ENCODE measurements at places on chromosomes 5 and 9.
A peak's percentile ranks its signal among the peaks of the same experiment; 100 is the strongest.

DNA sequence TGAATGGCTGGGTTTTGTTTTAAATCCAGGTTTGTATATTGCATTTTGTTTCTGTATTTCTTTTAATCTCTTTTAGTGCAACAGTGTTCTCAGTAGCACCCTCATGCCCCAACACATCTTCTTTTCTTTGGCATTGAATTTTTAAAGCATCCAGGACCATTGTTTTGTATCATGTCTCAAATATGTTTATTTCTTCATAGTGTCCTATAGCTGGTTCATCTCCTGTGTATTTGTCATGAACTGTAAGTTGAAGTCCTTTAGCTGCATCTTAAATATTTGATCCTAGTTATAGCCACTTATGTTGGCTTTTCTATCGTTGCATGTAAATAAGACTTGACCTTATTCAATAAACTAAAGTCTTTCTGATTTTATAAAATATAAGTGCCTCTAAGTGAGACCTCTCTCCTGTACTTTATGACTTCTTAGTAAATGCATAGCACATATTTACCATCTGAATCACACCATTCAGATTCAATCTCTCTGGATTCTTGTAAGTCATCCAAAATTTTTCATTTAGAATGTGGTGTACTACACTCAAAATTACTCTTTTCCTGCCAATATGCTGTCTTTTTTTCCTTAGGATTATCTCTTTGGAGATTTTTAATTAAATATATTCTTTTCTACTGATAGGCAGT lies 21.0 kb upstream of the ERCC6L2 start:
- DNase-seq: peak; percentile 81

DNA sequence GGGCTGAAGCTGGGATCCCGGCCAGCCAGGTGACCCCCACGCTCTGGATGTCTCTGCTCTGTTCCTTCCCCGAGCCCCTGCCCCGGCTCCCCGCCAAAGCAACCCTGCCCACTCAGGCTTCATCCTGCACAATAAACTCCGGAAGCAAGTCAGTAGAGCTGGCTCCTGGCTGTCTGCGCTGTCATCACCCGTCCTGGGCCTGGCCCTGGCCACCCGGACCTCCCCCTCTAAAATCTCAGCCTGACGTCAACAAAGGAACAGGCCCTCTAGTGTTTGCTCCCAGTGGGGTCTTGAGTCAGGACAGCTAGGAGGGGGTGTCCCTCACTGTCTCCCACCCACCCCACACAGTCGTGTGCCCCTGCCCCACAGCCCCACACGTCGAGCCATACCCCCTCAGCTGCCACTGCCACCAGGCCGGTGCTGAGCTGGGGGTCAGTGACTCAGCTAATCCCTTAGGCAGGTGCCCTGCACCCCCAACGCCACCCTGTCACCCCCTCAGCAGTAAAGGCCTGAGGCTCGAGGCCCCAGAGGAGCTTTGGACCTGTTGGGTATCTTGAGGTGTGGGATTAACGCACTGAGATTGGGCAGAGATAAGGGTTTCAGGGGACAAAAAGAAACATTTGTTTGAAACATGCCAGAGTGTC lies 1.1 kb upstream of the LCNL1 start:
- no peak for DNase-seq

DNA sequence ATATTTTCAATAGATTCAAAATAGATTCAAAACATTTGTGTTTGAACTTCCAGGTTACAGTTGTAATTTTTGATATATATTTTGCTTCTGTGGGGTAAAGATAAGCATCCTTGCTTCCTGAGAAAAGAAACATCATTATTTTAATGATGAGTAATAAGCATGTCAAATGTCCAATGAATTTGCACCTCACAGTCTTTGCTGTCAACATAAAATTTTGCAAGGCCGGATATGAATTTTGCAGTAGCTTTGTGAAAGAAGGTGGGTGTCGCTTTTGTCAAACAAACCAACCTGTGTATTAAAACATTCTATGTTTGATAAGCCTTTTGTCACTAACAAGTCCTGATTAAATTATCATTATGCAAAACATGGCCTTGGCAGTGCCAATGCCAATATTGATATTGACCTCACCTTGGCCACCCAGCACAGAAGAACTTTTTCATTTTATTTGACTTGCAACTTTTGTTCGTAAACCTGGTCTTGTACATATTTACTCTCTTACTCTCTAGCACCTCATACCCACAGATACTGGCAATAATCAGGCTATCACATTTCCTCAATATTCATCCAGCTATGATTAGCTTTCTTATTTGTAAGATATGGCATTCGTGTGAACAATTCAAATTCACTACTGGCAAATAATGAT lies 645.0 kb upstream of the KLF4 start:
- no peak for DNase-seq

DNA sequence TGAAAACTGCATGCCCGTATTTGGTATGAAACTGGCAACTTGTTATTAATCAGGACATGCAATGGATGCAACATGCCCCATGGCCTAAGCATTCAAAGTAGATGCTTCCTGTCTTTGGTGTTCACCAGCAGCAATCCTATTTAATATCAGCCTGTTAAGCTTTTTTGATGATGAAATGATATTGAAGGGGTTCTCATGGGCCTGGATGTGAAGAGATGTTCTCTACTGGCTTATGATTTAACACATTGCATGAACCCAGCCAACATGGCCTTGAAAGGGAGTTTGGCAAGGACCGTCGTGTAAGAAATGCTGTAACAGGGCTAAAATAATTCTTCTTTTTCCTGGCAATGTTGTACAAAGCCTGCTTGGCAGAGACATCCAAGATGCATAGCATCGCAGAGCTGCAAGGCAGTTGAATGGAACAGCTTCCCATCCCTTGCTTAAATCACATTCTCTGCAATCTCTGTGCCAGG lies 111.2 kb downstream of the SMARCA2 start:
- DNase-seq: no peak

DNA sequence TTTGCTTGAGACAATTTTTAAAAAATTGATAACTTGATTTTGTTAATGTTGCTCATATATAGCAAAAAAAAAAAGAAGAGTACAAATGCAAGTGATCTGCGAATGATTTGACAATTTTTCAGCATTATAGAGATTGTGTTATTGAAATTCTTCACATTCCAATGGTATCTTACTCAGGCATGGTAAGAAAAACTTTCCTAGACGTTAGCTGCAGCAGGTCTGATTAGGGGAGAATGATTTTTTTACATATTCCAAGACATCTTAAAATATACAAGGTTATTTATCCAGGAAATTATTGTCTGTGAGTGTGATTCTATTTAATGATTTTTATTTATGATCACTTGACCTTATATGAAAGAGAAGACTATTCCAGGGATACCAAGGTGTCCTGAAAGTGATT lies 361.9 kb downstream of the MAT2B start:
- DNase-seq: peak; percentile 29

- peak; percentile 13 for DNase-seq
Observed at GRCh38 chr5:128535251-128535650, 2.8 kb downstream of the FBN2 start.

DNA sequence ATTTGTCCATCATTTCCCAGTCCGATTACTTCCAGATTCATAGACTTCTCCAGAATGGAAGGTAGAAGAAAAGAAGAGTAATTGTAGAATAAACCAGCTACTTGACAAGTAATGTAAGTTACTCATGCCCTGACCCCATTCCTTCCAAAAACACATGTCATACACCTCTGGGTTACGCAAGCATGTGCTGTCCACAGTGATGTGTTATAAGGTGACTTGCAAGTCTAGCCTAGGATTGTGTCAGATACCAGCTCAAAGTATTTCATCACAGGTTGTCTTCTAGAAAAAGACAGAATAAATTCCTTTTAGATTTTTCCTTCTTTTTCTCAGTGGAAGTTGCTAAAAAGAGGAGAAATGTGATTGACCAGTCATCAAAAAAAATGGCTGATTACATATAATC lies 8.0 kb upstream of the TLR4 start:
- DNase-seq: no peak

DNA sequence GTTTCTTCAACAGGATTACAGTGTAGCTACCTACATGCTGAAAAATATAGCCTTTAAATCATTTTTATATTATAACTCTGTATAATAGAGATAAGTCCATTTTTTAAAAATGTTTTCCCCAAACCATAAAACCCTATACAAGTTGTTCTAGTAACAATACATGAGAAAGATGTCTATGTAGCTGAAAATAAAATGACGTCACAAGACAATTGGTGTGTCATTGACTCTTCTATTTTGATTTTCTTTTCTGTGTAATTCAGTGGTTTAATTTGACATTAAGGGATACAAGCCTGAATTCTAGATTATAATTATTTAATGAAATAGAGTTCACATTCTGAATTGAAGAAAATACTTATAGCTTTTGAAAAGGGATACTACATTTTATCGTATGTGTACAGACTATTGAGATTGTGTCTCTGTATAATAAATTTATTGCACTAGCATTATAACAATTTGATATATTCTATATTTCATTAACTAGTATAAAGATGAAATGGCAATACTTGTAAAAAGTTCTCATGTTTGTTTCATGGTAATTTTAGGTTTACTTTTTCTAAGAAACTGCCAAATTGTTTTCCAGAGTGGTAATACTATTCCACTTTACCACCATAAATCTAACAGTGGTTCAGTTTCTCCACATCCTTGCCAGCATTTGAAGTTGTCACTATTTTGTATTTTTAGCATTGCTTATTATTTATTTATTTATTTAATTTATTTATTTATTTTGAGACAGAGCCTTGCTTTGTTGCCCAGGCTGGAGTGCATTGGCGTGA lies 18.7 kb downstream of the ANXA1 start:
- DNase-seq: no peak

GRCh38 chr5:135609981-135610380 lies 31.2 kb upstream of the CXCL14 start:
- no peak for DNase-seq

DNA sequence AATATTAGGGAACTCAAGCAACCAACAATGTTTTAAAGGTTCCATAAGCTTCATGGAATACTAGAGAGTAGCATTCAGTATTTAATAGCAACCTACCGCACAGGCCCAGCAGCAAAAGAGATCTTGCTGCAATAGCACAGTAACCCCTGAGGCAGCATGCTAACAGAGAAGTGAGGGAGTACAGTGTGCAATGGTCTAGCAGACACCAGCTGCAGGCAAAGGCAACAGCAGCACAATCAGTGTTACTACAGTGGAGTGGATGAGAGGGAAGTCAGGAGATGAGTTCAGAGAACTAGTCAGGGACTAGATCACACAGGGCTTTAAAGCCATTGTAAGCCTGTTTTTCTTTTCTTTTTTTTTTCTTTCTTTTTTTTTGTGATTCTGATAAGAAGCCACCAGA lies 2.8 kb downstream of the TICAM2 start:
- DNase-seq: peak; percentile 62

GRCh38 chr5:142184988-142185387 lies 76.4 kb downstream of the NDFIP1 start:
- DNase-seq: no peak

DNA sequence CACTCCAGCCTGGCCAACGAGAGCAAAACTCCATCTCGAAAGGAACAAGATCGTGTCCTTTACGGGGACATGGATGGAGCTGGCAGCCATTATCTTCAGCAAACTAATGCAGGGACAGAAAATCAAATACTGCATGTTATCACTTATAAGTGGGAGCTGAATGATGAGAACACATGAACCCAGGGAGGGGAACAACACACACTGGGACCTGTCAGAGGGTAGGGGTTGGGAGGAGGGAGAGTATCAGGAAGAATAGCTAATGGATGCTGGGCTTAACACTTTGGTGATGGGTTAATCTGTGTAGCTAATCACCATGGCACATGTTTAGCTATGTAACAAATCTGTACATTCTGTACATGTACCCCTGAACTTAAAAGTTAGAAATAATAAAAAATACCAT lies 40.9 kb downstream of the NMUR2 start:
- no peak for DNase-seq

DNA sequence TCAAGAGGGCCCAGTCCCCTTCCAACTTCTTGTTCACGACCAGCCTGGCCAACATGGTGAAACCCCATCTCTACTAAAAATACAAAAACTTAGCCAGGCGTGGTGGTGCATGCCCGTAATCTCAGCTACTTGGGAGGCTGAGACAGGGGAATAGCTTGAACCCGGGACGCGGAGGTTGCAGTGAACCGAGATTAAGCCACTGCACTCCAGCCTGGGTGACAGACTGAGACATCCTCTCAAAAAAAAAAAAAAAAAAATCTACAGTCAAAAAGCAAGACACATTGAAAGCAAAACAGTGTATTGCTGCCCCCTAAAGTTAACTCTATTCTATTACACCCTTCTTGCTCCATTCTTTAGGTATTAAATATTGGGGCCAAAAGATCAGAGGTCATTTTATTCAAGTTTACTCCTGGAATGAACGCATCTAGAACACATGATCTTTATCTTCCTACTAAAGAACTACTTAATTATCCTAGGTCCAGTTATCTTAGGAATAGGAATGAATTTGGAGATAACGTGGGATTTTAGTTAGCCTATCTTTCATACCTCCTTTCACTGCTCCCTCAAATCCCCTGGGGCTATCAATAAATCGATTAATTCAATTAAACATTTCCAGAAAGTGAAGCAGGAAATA lies 2.4 kb downstream of the ATG12 start:
- peak; percentile 63 for DNase-seq

DNA sequence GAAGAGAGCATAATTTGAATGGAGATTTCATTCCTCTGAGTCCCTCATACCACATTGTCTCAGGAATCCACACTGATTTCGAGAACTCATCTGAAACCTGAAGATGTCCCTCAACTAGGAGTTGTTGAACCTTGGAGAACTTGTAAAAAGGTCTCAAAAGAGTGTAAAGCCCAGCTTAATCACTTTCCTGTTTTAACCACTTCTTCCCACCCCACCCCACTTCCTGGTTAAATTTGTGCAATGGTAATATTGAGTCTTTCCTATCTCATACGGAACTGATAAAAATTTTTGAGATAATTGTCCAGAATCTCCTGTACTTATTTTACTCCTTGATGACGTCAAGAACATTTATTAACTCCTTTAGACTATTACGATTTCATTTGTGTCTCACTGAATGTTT lies 240.7 kb downstream of the ARRDC3 start:
- DNase-seq: no peak

GRCh38 chr9:3956899-3957298 lies 343.0 kb downstream of the GLIS3 start:
- no peak for DNase-seq

GRCh38 chr5:377326-377981 lies 55.9 kb downstream of the AHRR start:
- DNase-seq: no peak

GRCh38 chr9:22622815-22623214 lies 176.2 kb downstream of the DMRTA1 start:
- DNase-seq: no peak

DNA sequence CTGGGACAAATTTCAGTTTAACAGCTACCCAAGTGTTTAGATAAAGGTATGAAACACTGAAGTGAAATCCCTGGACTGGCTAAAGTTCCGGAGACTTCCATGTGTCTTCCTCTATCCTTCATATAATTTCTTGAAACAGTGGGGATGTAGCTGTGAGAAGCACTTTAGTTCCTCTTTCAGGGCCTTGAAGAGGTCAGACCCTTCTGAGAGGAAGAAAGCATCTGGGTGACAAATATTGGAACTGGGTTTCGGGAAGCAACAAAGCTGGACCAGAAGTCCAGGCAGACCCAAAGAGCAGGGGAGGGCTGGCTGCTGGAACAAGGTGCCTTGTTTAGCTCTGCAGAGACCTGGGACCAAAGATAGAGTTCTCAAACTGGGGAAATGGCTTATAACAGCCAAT lies 75.4 kb upstream of the ZFAND5 start:
- no peak for DNase-seq
